ENCODE measurements at places on chromosomes 12 and 14. TPM values are rescaled to one million over a fixed set of nuclear protein-coding genes. Genes with fewer than 3 reads are reported as not detected.

Gene ACSS3
- total RNA-seq = not detected

Gene CISTR
- total RNA-seq = not detected

Gene INHBE
- not detected for total RNA-seq

Gene NID2
- 0.36 TPM for total RNA-seq

Gene LRRC10
- not detected for total RNA-seq

Gene APOF
- total RNA-seq = not detected

Gene DBX2
- not detected for total RNA-seq

Gene OTX2
- total RNA-seq = not detected

Gene OR6C2
- total RNA-seq = not detected

Gene PTPRR
- total RNA-seq = not detected

Gene C1S
- total RNA-seq = 1.3 TPM

Gene KLHL33
- total RNA-seq = 3.4 TPM

Gene OTUB2
- 0.47 TPM for total RNA-seq

Gene MEG3
- not detected for total RNA-seq

Gene FZD10
- not detected for total RNA-seq

Gene RIN3
- total RNA-seq = 80.9 TPM

Gene SLC10A1
- total RNA-seq = not detected

Gene FBLN5
- 2.4 TPM for total RNA-seq

Gene SLC4A8
- 6.1 TPM for total RNA-seq

Gene PPP1R36
- total RNA-seq = 0.69 TPM

Gene CFAP54
- total RNA-seq = 1.8 TPM

Gene BDKRB2
- not detected for total RNA-seq

Gene GALNT6
- total RNA-seq = 30.0 TPM

Gene ALDH1L2
- total RNA-seq = 0.14 TPM

Gene SLC2A14
- not detected for total RNA-seq

Gene NRIP2
- not detected for total RNA-seq
